ENCODE measurements at places on chromosomes 16 and 17. TPM values are rescaled to one million over a fixed set of nuclear protein-coding genes. Genes with fewer than 3 reads are reported as not detected.

Gene CFAP20
- total RNA-seq, result 26.1 TPM

Gene CDRT15L2
- not detected for total RNA-seq

Gene IGF2BP1
- total RNA-seq, result 0.59 TPM

Gene VASN
- total RNA-seq, result 217 TPM

Gene PLA2G10
- not detected for total RNA-seq

Gene TEX14
- total RNA-seq, result under 0.01 TPM

Gene KRTAP4-8
- total RNA-seq, result not detected

Gene NLGN2
- 5.8 TPM for total RNA-seq

Gene TMEM204
- total RNA-seq, result 8.3 TPM

Gene KRT17
- 4.7 TPM for total RNA-seq

Gene FDXR
- 23.5 TPM for total RNA-seq

Gene VAC14
- total RNA-seq, result 72.7 TPM

Gene OR3A1
- not detected for total RNA-seq

Gene ADAM11
- total RNA-seq, result 0.36 TPM

Gene ELMO3
- 0.29 TPM for total RNA-seq

Gene RRAD
- total RNA-seq, result 3.2 TPM

Gene TMUB2
- 27.9 TPM for total RNA-seq

Gene ACOX1
- 59.4 TPM for total RNA-seq

Gene RHBDL1
- total RNA-seq, result 0.88 TPM

Gene KRTAP4-4
- not detected for total RNA-seq

Gene KRT26
- not detected for total RNA-seq

Gene SEPTIN12
- total RNA-seq, result not detected

Gene PRDM7
- total RNA-seq, result not detected

Gene CCDC92B
- total RNA-seq, result not detected

Gene CYGB
- total RNA-seq, result 74.0 TPM

Gene KRT12
- total RNA-seq, result not detected

Gene KREMEN2
- total RNA-seq, result not detected

Gene CSH2
- not detected for total RNA-seq

Gene TAC4
- not detected for total RNA-seq

Gene SNX20
- total RNA-seq, result not detected

Gene BCL6B
- not detected for total RNA-seq

Gene ABI3
- under 0.01 TPM for total RNA-seq

Gene MAP3K14
- 3.6 TPM for total RNA-seq

Gene MEIOC
- under 0.01 TPM for total RNA-seq

Gene IRF8
- 0.36 TPM for total RNA-seq

Gene CD300A
- not detected for total RNA-seq

Gene SMIM5
- total RNA-seq, result under 0.01 TPM

Gene TPSG1
- not detected for total RNA-seq

Gene EXOC3L1
- total RNA-seq, result not detected

Gene ACSM5
- total RNA-seq, result 11.9 TPM

Gene KRT40
- not detected for total RNA-seq

Gene HS3ST6
- total RNA-seq, result not detected

Gene PIK3R5
- total RNA-seq, result 0.36 TPM

Gene PYY
- total RNA-seq, result not detected

Gene OR1A1
- total RNA-seq, result not detected

Gene TAT
- under 0.01 TPM for total RNA-seq

Gene KRTAP2-3
- not detected for total RNA-seq

Gene KRT33A
- total RNA-seq, result not detected

Gene SLC2A4
- total RNA-seq, result under 0.01 TPM

Gene GCGR
- not detected for total RNA-seq

Data from osteoblast (primary cell).